Cardiac septum (tissue), 1 donor: ENCODE measurements at places on chromosomes 11 and 22. TPM values are rescaled to one million over a fixed set of nuclear protein-coding genes. Genes with fewer than 3 reads are reported as not detected.

DNA sequence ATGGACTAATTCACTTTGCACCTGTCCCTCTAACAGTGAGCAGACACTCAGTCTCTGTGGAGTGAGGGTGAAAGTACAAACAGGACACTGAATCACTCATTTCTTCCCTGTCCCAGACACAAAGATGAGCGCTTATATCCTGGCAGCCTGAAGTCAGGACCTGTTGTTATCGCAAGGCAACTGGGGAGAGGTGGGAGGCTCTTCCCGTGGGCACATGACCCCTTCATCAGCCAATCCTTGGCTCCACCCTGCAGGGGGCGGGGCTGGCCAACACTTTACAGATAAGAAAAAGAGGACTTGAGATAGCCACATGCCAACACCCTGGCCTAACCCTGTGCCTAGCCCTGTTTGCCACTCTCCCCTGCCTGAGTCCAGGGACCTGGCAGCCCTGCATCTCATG, 29.5 kb upstream of the TESMIN start:
- DNase-seq: no peak

Gene RHOD
- 25.8 TPM for total RNA-seq

Gene TECTA
- 1.2 TPM for total RNA-seq

DNA sequence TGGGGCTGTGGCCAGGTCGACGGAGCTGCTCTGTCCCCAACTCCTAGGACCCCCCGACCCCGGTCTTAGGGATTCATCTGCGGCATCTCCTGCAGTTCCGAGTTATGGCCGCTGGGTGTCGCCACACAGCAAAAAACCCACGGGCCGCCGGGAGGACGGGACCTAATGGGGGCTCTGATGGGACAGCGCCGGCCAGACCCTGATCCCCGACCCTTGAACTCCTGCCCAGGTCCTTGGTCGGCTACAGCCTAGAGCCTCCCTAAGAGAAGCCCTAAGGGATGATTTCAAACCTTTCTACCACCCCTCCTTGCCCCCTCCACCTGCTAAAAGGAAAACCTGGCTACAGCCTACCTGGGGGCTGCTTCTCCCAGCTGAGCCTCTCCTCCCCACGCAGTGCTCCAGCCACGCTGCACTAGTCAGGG, 30.8 kb upstream of the LRRC10B start:
- DNase-seq: no peak

Gene MOB2
- 48.5 TPM for total RNA-seq

- no peak for DNase-seq
Observed at GRCh38 chr22:27578937-27579617, 222.5 kb downstream of the MN1 start.

Gene TRPC6
- total RNA-seq: 0.78 TPM
